Thyroid gland (tissue), 4 donors: ENCODE measurements at places on chromosomes 7 and 10. TPM values are rescaled to one million over a fixed set of nuclear protein-coding genes. Genes with fewer than 3 reads are reported as not detected.

DNA sequence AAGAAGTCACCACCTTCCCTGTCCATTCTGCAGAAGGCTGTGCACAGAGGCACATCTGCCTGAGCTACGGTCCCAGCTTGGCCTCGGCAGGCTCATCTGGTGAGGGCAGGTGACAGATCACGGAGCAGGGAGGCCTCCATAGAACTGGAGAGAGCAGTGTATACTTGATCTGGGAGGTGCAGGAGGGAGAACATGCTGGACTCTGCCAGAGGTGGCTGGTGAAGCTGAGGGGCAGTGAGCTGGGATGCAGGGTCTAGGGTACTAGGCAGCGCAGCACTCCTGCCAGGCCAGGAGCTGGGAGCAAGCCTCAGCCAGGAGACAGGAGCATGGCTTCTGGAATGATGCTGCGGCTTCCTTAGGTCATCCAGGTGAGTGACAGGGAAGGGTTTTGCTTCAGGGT lies 553.0 kb downstream of the TCERG1L start:
- no peaks in the 10 kb centered on the region for H3K4me1 ChIP-seq
- no peak overlapping the region for H3K4me3 ChIP-seq
- H3K27ac ChIP-seq = no peak overlapping the region
- no peaks in the 10 kb centered on the region for H3K36me3 ChIP-seq

DNA sequence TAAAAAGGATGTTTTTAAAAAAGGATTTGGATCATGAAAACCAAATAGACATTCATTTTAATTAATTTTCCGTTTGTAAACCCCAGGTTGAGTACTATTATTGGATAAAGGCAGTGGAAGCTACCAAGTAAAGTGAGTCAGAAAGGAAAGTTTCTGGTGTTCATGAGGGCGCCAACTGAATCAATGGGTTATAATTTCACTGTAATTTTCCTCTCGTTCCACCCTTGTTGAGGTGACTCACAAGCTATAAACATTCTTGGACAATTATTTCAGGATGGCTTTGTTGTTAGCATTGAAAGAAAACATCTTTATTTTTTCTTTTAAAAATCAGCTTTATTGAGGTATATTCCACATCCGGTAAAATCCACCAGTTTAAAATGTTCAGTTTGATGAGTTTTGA lies 5.1 kb upstream of the FAM133B start:
- no peaks in the 10 kb centered on the region for H3K4me1 ChIP-seq
- no peak overlapping the region for H3K4me3 ChIP-seq
- no peaks in the 10 kb centered on the region for H3K27me3 ChIP-seq
- no peaks in the 10 kb centered on the region for H3K36me3 ChIP-seq
- DNase-seq = no peak

DNA sequence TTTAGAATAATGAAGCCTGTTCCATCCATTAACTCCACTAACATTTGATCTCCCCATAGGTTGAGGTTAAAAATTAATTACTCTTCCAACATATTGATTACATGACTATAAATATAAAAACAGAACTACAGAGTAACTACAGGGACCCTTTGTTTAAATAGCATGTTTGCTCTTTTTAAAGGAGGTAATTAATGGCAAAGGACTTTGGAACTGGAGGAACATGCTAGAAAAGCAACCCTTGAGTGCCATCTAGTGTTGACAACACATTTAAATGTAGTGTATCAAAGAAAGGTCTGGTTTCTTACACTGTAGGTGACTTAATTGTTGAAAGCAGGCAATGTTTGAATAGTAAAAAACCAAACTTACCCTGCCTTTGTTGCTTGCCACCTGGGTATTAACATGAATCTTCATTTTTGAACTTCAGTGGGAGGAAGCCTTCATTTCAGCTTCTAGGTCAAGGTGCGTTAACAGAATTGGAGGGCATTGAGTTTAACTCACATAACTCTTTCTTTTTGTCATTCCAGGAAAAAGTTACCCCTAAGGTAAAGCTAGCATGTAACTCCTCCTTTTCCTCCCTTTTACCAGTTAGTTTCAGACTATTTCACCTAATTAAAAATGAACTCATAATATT lies 52.6 kb upstream of the CAPZA2 start:
- no peak overlapping the region for H3K4me3 ChIP-seq
- DNase-seq = no peak
- no peaks in the 10 kb centered on the region for H3K27me3 ChIP-seq
- no peaks in the 10 kb centered on the region for H3K36me3 ChIP-seq
- peaks cover 4% of the 10 kb centered on the region for H3K4me1 ChIP-seq
- no peak overlapping the region for H3K27ac ChIP-seq

- no peak for DNase-seq
- H3K36me3 ChIP-seq = no peaks in the 10 kb centered on the region
- no peak overlapping the region for H3K27ac ChIP-seq
- H3K27me3 ChIP-seq = no peaks in the 10 kb centered on the region
Observed at GRCh38 chr7:23234569-23235296, 11.8 kb upstream of the GPNMB start.

GRCh38 chr10:73653701-73654100 lies 2.1 kb downstream of the SYNPO2L start:
- no peak overlapping the region for H3K27ac ChIP-seq
- no peaks in the 10 kb centered on the region for H3K4me1 ChIP-seq
- DNase-seq = no peak
- no peaks in the 10 kb centered on the region for H3K36me3 ChIP-seq
- no peaks in the 10 kb centered on the region for H3K27me3 ChIP-seq

- no peaks in the 10 kb centered on the region for H3K36me3 ChIP-seq
- H3K27me3 ChIP-seq = no peaks in the 10 kb centered on the region
- no peaks in the 10 kb centered on the region for H3K4me1 ChIP-seq
- no peak for DNase-seq
- no peak overlapping the region for H3K4me3 ChIP-seq
- H3K27ac ChIP-seq = no peak overlapping the region
Observed at GRCh38 chr7:155590215-155591018, 44.1 kb upstream of the CNPY1 start.

DNA sequence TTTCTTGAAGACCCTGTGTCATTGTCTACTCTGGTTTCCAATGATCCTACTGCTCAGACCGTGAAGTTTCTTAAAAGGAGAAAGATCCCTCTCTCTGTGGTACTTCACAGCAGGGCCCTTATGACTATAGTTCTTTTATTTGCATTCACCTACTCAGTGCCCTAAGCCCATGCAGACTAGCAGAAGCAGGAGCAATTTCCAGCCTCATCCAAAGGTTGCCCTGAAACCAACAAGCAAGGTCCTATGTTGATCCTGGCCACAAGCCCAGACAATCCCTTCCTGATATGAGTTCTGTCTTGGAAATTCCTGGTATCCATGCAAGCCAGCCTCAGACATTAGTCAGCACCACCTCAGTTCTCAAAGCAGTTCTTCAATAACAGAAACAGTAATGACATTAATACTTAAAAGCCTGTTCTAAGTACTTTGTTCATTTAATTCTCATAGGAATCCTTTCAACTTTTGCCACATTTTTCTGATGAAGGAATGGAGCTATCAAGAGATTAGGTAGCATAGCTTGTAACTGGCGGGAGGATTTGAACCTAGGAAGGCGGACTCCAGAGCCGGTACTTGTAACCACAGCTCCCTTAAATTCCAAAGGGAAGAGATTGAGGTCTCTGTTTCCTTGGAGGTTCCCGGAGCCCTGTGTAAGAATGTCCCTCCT lies 58.1 kb upstream of the ST8SIA6 start:
- no peaks in the 10 kb centered on the region for H3K27me3 ChIP-seq
- DNase-seq = no peak
- H3K4me1 ChIP-seq = no peaks in the 10 kb centered on the region
- no peak overlapping the region for H3K4me3 ChIP-seq
- no peaks in the 10 kb centered on the region for H3K36me3 ChIP-seq

DNA sequence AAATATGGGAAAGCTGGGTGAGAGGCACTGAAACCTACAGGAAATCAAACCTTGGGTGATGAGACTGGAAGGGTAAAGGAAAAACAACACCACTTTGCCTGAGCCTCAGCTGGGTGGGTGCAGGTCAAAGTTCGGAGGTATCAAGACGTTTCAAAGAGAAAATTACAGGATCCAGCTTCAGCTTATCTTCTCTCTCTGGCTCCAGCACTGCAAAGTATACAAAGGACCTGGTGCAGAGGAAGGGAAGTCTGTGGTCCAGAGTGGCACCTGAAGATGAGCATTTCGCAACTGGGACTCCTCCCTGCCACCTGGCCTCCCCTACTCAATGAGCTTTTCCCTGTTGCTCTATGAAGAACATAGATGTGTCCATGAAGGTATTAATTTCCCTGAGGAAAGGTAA lies 6.4 kb upstream of the FXYD4 start:
- H3K4me1 ChIP-seq = peaks cover 5% of the 10 kb centered on the region
- no peaks in the 10 kb centered on the region for H3K27me3 ChIP-seq
- H3K36me3 ChIP-seq = no peaks in the 10 kb centered on the region
- H3K27ac ChIP-seq = no peak overlapping the region

GRCh38 chr10:131786756-131787605 lies 113.8 kb upstream of the PPP2R2D start:
- no peak overlapping the region for H3K4me3 ChIP-seq
- H3K4me1 ChIP-seq = no peaks in the 10 kb centered on the region
- no peak overlapping the region for H3K27ac ChIP-seq
- H3K27me3 ChIP-seq = no peaks in the 10 kb centered on the region
- DNase-seq = peak; percentile 49

DNA sequence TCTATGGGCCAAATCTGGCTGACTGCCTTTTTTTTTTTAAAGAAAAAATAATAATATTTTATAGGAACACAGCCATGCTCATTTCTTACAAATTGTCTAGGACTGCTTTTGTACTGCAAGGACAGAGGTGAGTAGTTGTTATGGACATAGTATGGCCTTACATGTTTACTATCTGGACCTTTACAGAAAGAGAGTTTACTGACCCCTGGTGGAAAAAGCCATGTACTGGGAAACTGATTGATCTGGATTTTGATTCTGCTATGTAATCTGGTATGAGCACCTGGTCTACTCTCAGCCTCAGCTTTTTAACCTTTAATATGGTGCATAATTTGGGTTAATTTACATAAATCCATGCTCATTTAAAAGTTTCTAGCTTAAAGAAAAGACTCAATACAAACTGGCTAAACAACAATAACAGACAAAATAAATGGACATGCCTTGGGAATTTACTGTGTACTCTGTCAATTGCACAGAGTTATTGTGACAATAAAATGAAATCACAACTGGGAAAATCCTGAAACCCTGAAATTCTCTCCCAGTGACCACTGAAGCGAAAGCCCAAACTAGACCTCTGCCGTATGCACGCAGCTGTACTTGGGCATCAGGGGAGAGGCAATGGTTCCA lies 260.7 kb downstream of the BMPER start:
- H3K4me3 ChIP-seq = no peak overlapping the region
- H3K27me3 ChIP-seq = no peaks in the 10 kb centered on the region
- H3K36me3 ChIP-seq = no peaks in the 10 kb centered on the region
- H3K27ac ChIP-seq = no peak overlapping the region
- no peak for DNase-seq
- no peaks in the 10 kb centered on the region for H3K4me1 ChIP-seq

DNA sequence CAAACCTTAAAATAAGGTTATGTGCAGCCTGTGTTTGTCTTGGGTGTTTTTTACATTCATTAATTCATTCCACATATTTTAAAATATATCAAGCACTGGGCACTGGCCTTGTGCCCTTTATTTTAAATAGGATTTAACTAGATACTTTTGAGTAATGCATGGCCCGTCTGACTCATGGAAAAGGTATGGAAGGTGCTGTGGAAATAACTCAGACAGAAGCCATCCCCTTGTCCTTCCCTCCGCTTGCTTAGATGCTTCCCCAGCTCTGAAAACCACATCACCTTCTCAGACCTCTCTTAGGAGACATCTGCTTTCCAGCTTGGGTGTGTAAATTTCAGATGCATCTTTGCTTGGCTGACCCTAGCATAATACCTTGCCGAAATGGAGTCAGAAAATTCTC lies 30.5 kb downstream of the SLC18A2 start:
- H3K27ac ChIP-seq = no peak overlapping the region
- no peaks in the 10 kb centered on the region for H3K36me3 ChIP-seq
- DNase-seq = no peak
- H3K27me3 ChIP-seq = no peaks in the 10 kb centered on the region

- no peaks in the 10 kb centered on the region for H3K36me3 ChIP-seq
- H3K4me1 ChIP-seq = peaks cover 8% of the 10 kb centered on the region
- H3K27ac ChIP-seq = no peak overlapping the region
- no peak for DNase-seq
- no peaks in the 10 kb centered on the region for H3K27me3 ChIP-seq
Observed at GRCh38 chr10:129605986-129606518, 139.0 kb downstream of the MGMT start.

DNA sequence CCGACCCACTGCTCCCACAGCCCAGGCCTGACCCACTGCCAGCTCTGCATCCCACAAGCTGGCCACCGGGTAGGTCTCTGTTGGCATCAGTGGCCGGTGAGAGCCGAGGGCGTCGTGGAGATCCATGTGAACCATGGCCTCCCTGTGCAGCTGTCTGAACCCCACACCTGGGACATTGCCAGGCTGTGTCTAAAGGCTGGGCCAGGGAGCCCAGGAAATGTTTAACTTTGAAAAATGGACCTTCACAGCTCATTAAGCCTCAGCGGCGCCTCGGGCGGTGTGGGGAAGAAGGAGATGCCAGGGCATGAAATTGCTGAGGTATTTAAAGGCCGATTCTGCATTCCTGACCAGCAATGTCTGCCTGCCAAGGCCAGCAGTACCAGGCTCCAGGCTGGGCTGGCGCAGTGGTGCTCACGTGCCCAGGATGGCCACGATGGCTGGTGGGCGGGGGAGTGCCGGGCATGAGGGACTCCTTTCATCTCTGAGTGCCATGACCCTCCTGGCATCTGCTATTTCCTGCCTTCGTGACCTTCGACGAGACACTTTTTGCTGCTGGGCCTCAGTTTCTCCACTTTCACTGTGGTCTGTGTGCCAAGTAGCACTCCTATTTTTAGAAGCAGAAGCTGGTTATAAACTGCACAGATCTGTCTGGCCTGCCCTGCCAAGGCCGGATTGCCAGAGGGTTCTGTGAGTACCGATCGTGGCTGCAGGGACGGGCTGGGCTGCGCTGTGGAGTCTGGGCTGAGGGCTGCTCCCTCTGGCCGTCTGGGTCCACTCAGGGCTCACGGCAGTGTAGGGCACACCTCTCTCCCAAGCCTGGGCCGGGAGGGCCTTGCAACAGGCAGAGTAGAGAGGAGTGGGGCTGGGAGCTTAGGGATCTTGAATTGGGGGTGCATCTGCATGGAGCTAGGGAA lies 21.8 kb downstream of the ELFN1 start:
- H3K36me3 ChIP-seq = no peaks in the 10 kb centered on the region
- H3K27me3 ChIP-seq = no peaks in the 10 kb centered on the region
- no peak overlapping the region for H3K4me3 ChIP-seq
- no peak for DNase-seq

Gene SUN3
- total RNA-seq = not detected

Gene SORCS3
- not detected for total RNA-seq

Gene LANCL2
- 32.5 TPM for total RNA-seq

Gene SLC13A1
- total RNA-seq = not detected

Gene EPO
- total RNA-seq = not detected

Gene CCDC136
- 4.4 TPM for total RNA-seq
